HepG2 (cell line): ENCODE measurements at places on chromosomes 4 and X. TPM values are rescaled to one million over a fixed set of nuclear protein-coding genes. Genes with fewer than 3 reads are reported as not detected.

DNA sequence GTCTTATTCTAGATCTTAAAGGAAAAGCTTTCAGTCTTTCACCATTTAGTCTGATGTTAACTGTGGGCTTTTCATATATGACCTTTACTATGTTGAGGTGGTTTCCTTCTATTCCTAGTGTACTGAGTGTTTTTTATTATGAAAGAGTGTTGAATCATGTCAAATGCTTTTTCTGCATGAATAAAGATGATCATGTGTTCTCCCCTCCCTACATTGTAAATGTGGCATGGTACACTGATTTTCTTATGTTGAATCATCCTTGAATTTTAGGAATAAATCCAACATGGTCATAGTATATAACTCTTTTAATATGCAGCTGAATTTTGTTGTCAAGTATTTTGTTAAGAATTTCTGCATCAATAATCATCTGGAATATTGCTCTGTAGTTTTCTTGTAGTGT is 4.3 kb downstream of the CLGN start:
- DNase-seq, result no peak

The FOXR2 gene
- total RNA-seq, result not detected in 2 replicates

The CDKL2 gene
- not detected in 2 replicates for total RNA-seq

The SLC9A7 gene
- 5.4 and 7.2 TPM in 2 replicates for total RNA-seq

DNA sequence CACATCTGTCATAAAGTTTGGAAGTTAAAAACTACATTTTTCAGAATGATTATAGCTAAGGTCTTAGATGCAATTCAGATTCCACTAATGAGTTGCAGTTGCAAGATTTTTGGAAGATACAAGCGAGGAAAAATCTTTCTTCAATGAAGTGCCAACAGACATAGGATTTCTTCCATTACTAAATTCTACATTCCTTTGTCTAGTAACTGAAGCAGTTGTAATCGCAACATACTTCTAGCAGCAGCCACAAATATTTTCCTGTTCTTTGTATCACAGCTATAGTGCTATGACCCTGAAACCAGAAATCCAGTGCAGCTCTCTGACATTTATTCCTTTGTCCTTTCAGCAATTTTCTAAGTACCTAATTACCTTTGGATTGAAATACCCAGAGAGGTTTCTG is 225.2 kb upstream of the SLIT2 start:
- no peak for DNase-seq
